ENCODE measurements at places on chromosomes 5 and 9.

- DNase-seq: no peak
Observed at GRCh38 chr9:127682351-127683136, 24.2 kb upstream of the CFAP157 start.

DNA sequence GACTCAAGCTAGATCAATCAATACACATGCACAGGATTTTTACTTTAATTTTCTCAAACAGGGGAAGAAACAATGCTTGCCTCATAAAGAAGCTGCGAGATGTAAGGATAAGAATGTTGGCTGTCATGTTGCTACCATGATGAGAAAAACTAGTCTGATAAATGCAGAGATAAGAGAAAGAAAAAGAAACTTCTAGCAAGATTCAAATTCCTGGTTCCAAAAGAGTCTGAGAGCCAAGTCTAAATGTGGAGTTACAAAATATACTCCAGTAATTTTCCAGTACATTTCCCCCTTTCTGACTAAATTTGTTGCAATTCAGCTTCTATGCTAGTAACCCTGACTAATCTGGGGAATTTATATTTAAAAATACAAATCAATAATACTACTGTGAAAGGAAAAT lies 10.4 kb upstream of the ANXA1 start:
- DNase-seq: no peak

- no peak for DNase-seq
Observed at GRCh38 chr5:15787681-15788080, 287.7 kb downstream of the FBXL7 start.

GRCh38 chr5:54180630-54181031 lies 129.7 kb downstream of the ARL15 start:
- DNase-seq: no peak

DNA sequence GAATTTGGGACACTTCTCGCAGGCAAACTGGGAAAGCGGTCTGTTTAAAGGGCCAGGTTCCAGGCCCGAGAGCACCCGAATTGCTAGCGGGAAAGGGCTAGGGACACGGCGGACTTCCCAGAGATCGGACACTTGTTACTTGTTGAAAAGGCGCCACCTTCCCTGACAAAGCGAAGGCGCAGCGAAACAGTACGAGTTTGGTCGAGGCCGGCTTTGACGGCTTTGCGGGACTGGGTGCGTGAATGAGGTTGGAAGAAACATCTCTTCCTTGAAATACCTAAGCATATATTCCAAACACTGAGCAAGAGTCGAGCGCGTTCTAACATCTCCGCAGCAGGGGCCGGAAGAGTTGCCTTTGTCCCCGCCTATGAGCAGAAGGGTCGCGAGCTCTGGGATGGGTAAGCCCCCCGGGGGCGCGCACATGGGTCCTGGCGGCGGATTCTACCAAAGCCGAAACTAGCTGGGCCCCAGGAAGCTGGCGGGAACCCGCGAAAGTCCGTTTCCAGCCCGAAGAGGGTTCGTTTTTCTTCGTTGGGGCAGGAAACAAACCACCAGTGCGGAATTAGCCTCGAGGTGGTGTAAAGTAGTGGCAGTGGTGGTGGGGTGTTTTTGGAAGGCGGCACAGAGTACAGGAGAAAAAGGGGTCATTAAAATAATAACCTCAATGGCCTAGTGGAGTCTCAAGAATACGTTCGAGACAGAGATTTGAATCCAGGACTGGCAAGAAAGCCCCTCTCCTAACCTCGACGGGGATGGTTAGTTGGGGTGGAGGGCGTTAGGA lies 1.5 kb downstream of the GDNF start:
- no peak for DNase-seq

GRCh38 chr5:4405614-4406219 lies 734.4 kb upstream of the ADAMTS16 start:
- no peak for DNase-seq
